ENCODE measurements at places on chromosomes 5 and 9. TPM values are rescaled to one million over a fixed set of nuclear protein-coding genes. Genes with fewer than 3 reads are reported as not detected.
A peak's percentile ranks its signal among the peaks of the same experiment; 100 is the strongest.

The HACD4 gene
- 0.67 TPM for total RNA-seq

The DMRT3 gene
- not detected for total RNA-seq

The PCDHGA5 gene
- total RNA-seq, result 0.61 TPM

The SNX30 gene
- 20.8 TPM for total RNA-seq

The HAVCR2 gene
- total RNA-seq, result not detected

The C9 gene
- total RNA-seq, result not detected

GRCh38 chr5:39992617-39993202 is 567.9 kb upstream of the DAB2 start:
- peak; percentile 1 for DNase-seq

- no peak for DNase-seq
Observed at GRCh38 chr5:20370061-20370460, 382.1 kb upstream of the CDH18 start.

GRCh38 chr9:134602547-134603362 is 38.8 kb upstream of the COL5A1 start:
- DNase-seq, result peak; percentile 69

DNA sequence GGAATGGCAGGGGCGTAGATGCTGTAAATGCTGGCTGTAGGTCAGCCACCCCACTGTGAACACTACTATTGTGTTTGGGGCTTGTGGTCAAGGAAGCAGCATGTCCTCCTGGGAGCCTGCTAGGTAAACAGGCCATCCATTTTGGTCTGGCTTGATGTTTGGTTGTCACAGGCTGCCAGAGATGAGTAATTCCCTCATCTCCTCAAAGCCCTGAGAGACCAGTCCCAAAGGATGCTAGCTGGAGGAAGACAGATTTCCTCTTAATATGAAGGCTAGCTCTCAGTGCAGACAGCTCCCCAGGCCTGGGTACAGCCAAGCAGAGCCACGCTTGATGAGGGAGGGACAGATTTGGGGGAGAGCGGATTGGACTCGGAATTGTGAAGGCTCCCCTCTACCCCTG is 72.5 kb upstream of the MAP1B start:
- DNase-seq, result no peak

DNA sequence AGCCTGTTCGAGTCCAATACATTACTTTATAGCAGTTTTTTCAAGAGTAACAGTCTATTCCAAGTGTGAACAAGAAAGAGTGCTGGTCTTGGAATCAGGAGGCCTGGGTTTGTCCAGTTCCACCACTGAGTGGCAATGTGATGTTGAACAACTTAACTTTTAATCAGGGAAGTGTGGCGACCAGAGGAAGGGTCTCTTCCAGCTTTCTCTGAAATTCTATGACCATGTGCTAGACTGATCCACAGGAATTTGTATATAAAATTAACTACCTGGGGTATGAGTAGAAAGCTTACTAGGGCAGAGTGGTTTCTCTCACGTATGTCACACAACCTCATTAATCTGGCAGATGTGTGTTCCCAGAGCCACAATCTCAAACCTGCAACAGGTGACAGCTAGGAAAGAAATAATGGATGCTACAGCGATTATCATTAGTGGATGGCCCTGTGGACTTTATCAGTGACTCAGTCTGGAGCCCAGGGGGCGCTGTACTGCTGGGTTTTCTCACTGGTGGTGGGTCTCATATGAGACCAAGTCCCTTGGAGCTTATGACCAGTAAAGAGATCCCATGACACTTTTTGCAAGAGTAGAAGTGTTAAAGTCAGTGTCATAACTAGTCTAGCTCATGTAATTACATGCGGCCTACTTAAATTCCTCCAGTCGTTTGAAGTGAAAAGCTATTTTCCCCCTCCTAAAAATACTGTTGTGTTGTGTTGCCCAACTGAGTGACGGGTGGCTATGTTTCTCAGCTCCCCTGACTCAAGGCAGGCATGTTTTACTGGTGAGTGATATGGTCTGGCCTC is 116.5 kb downstream of the GDNF start:
- DNase-seq, result no peak

DNA sequence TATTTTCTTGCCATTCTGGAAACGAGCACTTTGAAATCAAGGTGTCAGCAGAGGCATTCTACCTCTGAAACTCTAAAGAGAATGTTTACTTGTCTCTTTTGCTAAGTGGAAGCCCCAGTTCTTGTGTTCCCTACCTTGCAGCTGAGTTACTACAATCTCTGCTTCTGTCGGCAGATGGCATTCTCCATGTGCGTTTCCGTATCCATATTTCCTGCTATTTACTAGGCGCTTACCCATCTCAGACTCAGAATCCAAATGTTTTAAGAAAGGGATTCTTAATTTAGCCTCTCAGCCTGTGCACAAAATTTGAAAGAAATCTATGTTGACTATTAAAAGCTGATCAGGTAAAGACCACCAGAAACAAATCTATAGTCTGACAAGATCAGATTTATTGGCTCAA is 221.3 kb upstream of the FTMT start:
- DNase-seq, result peak; percentile 16

GRCh38 chr9:130114741-130115140 is 57.5 kb upstream of the NCS1 start:
- no peak for DNase-seq

DNA sequence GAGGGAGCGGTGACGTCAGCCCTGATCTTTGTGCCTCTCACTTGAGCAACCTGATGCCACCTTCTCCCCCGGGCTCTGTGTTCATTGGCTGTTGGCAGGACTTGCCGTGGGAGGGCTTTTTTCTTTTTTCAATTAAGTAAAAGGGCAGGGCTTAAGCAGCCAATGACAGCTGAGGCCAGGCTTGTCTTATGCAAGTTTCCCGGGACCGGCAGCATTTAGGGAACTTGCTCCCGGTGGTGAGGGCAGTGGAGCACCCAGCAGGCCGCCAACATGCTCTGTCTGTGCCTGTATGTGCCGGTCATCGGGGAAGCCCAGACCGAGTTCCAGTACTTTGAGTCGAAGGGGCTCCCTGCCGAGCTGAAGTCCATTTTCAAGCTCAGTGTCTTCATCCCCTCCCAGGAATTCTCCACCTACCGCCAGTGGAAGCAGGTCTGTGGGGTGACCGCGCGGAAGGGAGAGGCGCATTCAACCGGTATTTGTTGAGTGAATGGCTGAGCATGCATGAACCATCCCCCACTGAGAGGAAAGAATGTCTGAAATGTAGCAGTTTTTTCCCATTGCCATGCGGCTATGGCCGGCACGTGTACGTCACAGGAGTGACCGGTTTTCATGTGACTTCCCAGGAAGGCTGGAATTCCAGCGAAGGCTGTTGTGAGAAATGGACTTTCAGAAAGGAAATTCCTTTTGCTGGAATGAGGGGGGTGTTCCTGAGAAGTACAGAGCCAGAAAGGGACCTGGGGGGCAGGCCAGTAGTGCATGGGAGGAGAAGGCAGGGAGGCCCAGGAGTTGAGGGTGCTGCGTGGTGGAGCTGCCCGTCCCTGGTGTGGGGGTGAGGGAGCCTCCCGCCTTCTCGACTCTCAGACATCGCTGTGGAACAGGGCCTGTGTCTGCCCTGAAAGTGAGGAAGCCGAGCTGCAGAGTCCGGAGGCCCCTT is 29.0 kb downstream of the PTGES2 start:
- DNase-seq, result peak; percentile 98

DNA sequence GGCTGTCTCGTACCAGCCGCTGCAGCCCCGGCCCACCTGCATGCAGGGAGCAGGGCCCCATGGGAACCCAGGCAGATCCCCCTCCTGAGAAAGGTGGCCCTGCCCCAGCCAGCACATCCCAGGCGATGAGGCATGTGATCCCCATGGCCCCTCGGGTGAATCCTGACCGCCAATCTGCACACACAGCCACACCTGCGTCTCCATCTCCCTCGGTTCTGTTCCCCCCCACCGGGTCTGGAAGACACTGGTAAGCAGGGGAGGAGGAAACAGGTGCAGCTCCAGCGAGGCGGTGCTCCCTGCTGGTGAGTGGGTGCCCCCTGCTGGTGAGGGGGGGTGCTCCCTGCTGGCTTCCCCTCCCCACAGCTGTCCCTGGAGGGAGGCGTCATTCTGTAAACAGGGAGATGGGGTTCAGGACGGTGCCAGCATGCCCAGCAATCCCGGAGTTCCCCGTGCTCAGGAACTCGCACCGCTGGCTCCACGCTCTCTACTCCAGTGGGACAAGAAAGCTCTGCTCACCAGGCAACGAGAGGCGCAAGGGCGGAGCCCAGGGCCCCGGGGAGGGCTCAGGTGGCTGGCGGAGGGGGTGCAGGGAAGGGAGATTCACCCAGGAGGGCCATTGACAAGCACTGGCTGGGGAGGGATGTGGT is 28.4 kb upstream of the SLC12A7 start:
- peak; percentile 56 for DNase-seq

DNA sequence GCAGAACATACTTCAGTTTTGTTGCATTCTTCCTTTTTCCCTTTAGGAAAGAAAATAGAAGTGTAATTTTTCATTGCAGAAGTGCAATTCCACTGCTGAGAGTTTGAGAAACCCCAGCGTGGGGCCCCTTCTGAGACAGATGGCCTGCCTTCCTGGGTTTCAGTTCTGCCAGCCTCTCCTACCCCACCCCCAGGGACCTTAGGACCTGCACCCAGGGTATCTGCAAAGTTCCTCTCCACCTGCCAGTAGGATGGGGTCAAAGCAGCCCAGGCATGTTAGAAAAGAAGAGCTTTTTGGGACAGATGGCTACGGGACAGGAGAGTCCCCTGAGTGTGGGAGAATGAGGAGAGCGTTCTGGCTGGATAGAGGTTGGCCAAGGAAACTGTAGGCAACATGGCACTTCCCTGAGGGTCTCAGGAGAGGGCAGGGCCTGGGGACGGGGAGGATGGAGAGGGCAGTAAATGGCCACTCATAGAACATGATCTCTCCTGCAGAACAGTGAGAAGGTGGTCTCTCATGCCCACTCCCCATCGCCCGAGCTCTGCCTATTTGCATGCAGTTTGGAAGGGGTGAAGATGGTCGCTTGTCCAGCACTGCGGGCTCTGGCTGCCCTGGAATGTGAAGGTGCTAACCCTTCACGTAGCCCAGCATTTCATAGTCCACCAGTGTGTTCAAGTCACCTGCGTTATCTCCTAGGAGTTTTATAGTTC is at the start of gene TIFAB:
TIFAB (minus strand) TSS at position 31 of the 710 bp plus-strand sequence. CDS start 2,412 bp downstream, outside the sequence.
- DNase-seq, result no peak

GRCh38 chr5:97427235-97427634 is 244.2 kb upstream of the RIOK2 start:
- DNase-seq, result no peak

GRCh38 chr9:136682710-136683109 is 4.5 kb downstream of the AGPAT2 start:
- DNase-seq, result no peak

DNA sequence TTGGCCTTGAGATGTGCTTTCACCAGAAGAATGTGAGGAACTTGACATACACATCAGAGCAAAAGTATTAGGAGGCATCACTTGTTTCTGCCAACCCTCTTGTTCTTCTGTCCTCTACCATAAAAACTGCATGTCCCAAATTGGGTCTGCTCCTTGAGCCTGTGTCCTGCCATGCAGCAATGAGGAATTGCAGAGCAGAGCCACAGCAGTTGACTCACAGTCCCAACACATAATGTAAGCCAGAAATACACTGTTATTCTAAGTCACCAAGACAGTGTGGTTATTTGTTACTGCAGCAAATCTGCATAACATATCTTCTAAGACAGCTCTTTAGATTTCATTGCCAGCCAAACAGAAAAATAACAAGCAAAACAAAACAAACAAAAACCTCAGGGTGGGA is 598.2 kb downstream of the PRELID2 start:
- no peak for DNase-seq

Measured in mammary epithelial cell (primary cell).